Activated CD4-positive, alpha-beta T cell treated with anti-CD3 and anti-CD28 coated beads, Interleukin-2, amount 10 ng/mL, durations not matched to agents 24 days and 14 days (primary cell): ENCODE measurements at places on chromosomes 11 and 22. TPM values are rescaled to one million over a fixed set of nuclear protein-coding genes. Genes with fewer than 3 reads are reported as not detected.

CDC42EP1 gene
- 1.0 and 1.2 TPM in 2 replicates for total RNA-seq

CCDC90B gene
- total RNA-seq = 24.1 and 24.7 TPM in 2 replicates

LSP1 gene
- 303 and 322 TPM in 2 replicates for total RNA-seq

KRTAP5-8 gene
- total RNA-seq = not detected in 2 replicates

ISX gene
- total RNA-seq = not detected in 2 replicates

MCAM gene
- total RNA-seq = 7.5 and 8.1 TPM in 2 replicates

PGA5 gene
- not detected in 2 replicates for total RNA-seq

SERHL2 gene
- total RNA-seq = 2.2 and 2.3 TPM in 2 replicates

OR8H2 gene
- not detected in 2 replicates for total RNA-seq

EEF1G gene
- total RNA-seq = 1,271 and 1,309 TPM in 2 replicates

C22orf23 gene
- 0.37 TPM in 1 of 2 replicates, not detected in the other for total RNA-seq

MOV10L1 gene
- not detected in 2 replicates for total RNA-seq

GGT5 gene
- 0.07 TPM in 1 of 2 replicates, not detected in the other for total RNA-seq

BLID gene
- not detected in 2 replicates for total RNA-seq

SMTNL1 gene
- total RNA-seq = not detected in 2 replicates

NLRP14 gene
- 0.09 and 0.21 TPM in 2 replicates for total RNA-seq

GPR83 gene
- 0.05 TPM in 1 of 2 replicates, not detected in the other for total RNA-seq

CHEK1 gene
- total RNA-seq = 125 and 131 TPM in 2 replicates

SCUBE2 gene
- 0.19 TPM in 1 of 2 replicates, not detected in the other for total RNA-seq

TP53AIP1 gene
- not detected in 2 replicates for total RNA-seq

CARD18 gene
- total RNA-seq = not detected in 2 replicates

GSTT2B gene
- 0.36 TPM in 1 of 2 replicates, not detected in the other for total RNA-seq
